ENCODE measurements at places on chromosomes 7 and 10.

GRCh38 chr7:136142583-136142982 is 165.4 kb upstream of the MTPN start:
- DNase-seq, result no peak

DNA sequence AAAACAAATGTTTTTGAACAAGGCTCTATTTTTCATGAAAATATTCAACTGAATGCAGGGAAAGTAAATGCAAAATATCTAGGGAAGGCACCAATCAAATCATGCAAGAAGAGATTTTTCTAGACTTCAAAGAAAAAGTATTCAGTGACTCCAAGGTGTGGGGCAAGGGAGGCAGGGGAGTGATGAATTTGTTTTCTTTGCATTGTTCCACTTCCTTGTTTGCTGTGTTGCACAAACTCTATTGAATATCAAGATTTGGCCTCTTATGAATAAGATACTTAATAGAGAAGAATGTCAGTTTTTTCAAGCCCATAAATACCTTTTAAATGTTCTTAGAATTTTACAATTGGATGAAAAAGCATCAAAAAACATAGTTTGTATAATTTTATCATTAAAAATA is 26.4 kb downstream of the STEAP1 start:
- no peak for DNase-seq

DNA sequence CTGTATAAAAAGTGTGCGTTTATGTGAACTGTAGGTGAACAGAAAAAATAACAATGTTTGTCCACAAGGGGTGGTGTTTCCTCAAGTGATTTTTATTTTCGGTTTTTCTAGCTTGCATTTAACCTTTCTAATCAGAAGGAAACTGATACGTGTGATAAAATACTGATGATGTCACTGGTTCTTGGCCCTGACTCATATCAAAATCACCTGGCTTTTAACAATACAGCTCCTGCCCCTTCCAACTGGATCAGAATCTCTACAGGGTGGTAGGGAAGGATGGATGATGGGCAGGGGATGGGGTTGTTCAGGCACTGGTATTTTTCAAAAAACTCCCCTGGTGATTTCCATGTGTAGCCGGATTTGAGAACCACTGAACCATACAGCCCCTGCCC is 10.9 kb downstream of the NPFFR1 start:
- peak; percentile 54 for DNase-seq

- DNase-seq, result no peak
These were observed 19.3 kb downstream of the FOXI2 start for GRCh38 chr10:127756264-127756663.

- DNase-seq, result no peak
These were observed 24.4 kb upstream of the FIGNL1 start for GRCh38 chr7:50474382-50475160.

- no peak for DNase-seq
These were observed 61.6 kb downstream of the ENO4 start for GRCh38 chr10:116910910-116911309.

- no peak for DNase-seq
These were observed 69.8 kb downstream of the GLI3 start for GRCh38 chr7:42167206-42167605.

GRCh38 chr10:131617113-131617858 is 283.5 kb upstream of the PPP2R2D start:
- no peak for DNase-seq

DNA sequence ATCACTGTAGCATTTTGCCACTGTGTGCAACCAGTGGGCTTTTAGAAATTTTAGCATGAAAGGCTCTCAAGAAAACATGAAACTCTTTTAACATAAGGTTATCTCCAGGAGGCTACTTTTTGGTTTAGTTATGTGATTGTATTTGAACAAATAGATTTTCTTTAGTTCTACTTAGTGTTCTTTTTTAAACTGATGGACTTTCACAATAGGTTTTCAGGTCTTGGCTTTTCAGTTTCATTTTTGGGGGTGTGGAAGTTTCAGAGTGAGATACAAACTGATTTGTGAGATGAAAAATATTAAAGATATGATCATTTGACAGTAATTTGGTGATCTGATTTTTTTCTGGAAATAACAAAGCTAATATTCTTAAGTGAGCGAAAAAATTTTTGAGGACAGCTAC is 344.1 kb downstream of the PHF14 start:
- no peak for DNase-seq

DNA sequence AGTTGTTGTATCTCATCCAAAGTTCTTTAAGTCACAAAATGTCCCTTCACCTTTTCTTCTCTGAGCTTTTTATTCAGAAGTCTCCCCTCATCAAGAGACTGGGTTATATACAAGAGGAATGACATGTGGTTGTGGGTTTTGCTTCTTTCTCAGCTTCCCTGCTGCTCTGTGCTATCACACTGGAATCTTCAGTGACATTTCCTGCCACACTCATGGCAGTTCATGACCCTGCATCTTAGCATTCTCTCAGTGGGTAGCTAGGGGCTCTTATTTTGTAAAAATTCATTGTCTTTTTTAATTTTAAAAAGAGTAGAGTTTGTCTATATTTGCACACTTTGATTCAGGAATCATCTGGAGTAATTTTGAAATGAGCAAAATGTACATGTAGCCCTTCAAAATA is 236.9 kb upstream of the TMEM229A start:
- no peak for DNase-seq

DNA sequence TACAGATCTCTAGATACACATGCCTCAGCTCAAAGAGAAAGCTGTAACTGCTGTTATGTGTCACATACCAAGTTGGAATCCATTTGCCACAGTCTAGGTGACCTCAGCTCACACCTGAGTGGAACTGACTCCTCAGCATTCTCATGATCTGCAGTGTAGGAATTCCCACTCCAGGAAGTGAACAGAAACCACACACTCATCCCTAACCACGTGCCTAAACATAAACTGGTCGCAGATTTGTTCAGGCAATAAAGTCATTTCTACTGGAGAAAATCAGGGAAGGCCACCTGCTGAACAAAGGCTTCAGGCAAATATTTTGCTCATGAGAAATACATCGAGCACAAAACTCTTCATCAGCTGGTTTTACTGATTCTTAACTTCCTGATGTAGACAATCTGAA is 23.0 kb upstream of the ZMYND11 start:
- DNase-seq, result no peak

- DNase-seq, result no peak
These were observed 25.3 kb upstream of the LEP start for GRCh38 chr7:128215739-128216138.

DNA sequence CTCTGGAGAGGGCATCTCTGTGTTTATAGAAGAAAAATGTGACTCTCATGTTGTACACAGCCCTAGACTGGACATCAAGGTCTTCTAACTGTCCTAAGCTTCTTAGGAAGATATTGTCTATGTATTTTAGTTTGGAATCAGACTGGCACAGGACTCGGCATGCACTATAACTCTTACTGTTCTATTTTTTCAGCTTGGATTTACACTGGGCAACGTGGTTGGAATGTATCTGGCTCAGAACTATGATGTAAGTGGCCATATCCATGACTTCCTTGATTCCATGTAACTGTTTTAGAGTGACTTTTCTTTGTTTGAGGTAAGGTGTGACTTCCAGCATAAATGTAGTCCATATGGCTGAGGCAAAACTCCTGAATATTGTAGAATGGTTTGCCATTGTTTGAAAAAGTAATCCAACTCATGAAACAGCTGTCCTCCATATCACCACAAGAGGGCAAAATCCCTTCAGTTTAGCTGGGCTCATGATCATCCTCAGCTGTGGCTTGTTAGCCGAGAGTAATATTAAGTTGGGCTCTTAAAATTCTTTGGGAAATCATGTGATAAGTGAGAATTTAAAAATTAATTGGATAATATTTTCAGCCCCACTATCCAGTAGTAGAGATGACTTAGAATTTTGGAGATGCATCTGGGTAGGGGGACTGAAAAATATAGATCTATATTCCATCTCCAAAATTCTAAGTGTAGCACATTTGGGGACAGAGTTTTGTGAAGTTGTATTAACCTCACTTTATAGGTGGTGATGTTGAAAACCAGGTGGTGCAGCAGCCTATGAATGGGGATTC is 10.4 kb downstream of the STMP1 start:
- DNase-seq, result peak; percentile 19

DNA sequence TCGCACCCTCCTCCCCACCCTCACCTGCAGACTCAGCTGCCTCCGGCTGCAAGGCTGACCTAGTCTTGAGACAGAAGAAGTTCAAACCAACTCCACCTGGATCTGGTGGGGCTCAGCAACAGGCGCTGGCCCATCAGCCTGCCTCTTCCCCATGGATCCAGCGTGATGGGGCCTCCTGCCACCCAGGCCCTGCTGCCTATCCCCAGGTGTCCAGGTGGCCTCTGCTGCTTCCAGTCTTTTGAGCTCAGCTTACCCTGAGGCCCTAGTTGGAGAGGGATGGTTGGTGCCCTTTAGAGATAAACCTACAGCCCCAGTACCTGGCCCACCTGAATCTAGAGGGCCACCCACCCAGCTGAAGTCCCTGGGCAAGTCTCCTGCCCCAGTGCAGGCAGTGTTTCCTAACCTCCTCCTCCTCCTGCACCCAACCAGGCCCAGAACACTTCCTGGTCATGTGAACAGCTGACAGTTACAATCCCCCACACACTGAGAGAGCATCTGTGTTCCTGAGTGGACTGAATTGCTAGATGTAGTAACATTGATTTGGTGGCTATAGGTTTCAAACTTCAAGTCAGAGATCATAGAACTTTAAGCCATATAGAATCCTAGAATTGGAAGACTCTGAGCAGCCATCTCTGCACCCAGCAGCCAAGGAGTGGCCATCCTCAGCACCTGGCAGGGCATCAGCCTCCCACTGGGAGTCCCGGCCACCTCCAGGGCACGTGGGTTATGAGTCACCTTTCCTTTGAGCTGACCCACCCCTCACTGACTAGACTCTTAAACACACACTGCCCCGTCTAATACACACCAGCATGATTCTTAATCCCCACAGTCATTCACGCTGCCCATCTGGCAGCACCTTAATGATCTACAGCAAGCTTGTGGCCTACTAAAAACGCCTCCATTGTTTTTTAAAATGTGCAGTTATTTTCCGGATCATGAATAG is 51.9 kb downstream of the ALOX5 start:
- DNase-seq, result no peak

- no peak for DNase-seq
These were observed 16.3 kb downstream of the ZNF804B start for GRCh38 chr7:88775838-88776237.

All from CD4-positive, alpha-beta T cell treated with Interleukin-2 at 100 ng/mL for 4 hours (primary cell).